Activated CD8-positive, alpha-beta memory T cell treated with anti-CD3 and anti-CD28 coated beads, Interleukin-2, amount 50 U/mL, for 4 hours (primary cell): ENCODE measurements at places on chromosomes 13 and 19.

DNA sequence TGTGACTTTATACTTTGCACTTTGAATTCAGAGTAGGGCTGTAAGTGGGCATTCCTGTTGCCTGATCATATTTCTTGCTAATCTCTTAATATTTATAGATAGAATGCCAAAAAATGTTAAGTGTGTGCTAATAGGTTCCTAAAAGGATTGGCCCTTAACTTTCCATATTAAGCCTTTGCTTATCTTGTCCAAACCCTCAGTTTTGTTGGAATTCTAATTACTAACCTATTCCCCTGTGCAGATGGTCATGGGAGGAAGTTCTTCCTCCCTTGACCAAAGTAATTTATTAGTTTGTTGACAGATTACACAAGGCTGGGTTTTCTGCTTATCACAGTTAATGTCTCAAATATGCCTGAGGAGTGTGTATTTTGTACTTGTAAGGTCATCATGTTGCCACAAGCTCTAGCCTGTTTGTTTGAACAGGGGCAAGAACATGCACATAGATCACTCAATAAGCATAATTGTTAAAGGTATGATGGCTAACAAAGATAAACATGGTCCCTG is 541.1 kb upstream of the SPRY2 start:
- DNase-seq = no peak

DNA sequence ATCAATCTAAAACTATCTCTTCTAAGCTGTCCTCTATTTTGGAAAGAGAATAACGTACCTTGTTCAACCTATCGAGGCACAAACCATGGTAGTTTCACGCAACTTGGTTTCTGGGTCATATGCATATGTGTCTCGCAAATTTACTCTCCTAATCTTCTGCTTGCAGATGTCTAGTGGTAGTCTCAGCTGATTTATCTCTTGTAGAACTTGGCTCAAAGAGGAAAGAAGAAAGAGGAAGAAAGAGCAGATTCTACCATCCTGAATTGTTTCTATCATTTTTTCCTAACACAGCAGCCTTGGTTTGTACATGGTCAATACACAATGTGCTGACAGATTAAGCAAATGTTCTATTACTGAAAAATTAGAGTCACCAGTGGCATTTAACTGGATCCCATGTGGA is 282.3 kb downstream of the SPRY2 start:
- DNase-seq = no peak

DNA sequence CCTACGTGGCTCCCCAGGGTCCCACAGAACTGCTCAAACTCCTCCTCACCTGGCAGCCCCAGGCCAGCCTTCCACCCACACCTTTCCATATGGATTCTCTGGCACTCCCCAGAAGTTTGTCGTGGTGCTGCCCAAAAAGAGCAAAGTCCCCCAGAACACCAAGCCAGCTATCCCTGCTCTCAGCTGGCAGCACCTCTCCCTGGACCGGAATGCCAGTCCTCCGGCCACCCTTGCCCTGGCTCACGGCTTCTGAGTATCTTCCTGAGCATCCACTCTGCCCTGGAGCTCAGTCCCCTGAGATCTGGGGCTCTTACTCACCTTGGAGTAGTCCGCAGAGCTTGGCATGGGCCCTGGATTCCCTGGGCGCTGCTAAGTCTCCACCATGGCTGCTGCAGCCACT is 166.5 kb upstream of the ZNF507 start:
- DNase-seq = no peak

DNA sequence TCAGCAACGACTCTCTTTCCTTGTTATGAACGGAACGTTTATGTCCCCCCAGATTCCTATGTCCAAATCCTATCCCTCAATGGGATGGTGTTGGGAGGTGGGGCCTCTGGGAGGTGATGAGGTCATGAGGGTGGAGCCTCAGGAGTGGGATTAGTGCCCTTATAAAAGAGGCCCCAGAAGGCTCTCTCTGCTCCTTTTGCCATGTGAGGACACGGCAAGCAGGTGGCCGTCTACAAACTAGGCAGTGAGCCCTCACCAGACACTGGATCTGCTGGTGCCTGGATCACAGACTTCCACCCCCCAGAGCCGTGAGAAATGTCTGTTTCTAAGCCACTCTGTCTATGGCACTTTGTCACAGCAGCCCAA is 53.2 kb downstream of the EPS15L1 start:
- no peak for DNase-seq

- DNase-seq = no peak
These were observed 201.5 kb upstream of the GPR12 start for GRCh38 chr13:26961890-26962615.
